Mesenteric fat pad (tissue), 1 donor: ENCODE measurements at places on chromosomes 5 and 9.

DNA sequence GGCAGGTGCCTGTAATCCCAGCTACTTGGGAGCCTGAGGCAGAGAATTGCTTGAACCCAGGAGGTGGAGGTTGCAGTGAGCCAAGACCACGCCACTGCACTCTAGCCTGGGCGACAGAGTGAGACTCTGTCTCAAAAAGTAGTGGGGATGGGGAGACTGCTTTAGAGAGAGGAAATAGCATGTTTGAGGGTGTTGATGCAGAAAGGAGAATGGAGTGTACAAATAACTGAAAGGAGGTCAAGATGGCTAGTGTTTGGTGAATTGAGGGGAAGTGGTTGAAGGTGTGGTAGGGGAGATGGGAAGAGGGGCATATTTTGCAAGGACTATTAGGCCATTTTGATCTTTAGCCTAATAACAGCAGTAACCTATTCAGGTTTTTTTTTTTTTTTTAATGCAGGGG is 18.2 kb downstream of the TENT2 start:
- no peak for DNase-seq

- DNase-seq: no peak
Measured at GRCh38 chr5:161263191-161263590, 283.3 kb downstream of the GABRB2 start.

DNA sequence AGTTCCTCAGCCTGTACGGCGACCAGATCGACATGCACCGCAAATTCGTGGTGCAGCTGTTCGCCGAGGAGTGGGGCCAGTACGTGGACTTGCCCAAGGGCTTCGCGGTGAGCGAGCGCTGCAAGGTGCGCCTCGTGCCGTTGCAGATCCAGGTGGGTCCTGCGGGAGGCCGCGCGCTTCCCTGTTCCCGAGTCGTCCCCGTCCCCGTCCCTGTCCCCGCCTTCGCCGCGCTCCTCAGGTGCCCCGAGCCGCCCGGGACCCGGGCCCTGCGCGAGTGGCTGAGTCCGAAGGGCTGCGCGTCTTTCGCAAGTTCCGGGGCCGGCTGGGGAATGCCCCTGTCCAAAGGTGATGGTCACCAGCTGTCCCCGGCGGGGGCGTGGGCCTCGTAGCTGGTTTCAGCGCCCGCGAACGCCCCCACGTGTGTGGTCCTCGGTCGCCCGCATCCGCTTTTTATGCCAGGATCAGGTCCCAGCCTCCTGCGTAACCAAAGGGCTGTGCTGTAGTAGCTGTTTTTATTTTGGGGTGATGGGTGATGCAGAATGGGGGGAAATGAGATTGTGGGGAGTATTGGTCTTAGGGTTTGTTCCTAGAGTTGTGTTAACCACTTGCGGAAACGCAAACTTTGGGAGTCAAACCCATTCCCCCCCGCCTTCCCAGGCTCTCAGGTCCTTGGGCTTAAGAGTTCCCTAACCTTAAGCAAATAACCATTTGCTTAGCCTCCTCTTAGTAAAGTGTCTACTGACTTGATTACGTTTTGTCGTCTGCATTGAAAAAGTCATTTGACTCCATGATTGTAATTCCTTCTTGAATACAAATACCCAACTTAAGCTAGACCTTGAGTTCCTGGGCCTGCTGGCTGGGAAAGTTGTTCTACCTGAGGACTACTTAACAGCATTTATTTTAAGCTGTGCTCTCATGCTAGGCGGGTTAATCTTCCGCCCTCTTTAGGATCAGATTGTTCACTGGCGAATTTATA is 663 bp downstream of the ISOC1 start:
- DNase-seq: peak; percentile 91

DNA sequence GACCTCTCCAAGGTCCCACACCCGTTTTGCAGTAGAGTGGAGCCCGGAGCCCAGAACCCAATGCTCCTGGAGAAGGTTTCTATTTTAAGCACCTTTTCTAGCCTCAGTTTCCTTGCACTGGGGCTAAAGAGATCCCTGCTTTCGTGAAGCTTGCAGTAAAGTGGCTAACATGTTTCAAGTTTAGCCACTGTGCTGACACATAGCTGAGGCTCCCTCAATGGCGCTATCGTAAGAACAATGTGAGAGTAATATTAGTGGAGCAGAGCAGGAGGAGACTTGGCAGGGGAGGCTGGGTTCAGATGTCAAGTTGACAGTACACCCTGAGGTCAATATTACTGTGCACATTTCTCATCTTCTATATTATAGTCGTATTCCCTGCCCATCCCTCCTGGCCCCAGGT is 7.9 kb downstream of the CTXN3 start:
- DNase-seq: no peak

DNA sequence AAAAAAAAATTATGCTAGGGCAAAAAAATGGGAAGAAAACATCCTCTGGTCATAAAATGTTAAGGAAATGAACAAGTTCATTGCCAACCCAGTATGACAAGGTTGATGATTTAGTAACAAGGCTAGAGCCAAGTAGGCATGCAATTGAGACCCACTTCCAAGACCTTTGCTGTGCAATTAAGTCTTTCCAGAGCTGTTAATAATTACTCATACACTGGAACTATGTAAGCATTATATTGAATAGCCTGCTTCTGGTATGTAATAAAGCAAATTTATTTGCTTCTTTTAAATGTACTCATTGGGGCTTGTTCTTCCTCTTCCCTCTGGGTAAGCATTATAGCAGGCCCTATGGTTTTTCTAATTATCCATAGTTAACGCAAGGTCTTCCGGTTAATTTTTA is 32.5 kb upstream of the SNAPC3 start:
- DNase-seq: no peak

- no peak for DNase-seq
Measured at GRCh38 chr5:27252911-27253310, 214.5 kb upstream of the CDH9 start.
